BJ (cell line): ENCODE measurements at places on chromosomes 5 and 9. TPM values are rescaled to one million over a fixed set of nuclear protein-coding genes. Genes with fewer than 3 reads are reported as not detected.

GRCh38 chr5:137617528-137618205 lies 118.2 kb downstream of the KLHL3 start:
- DNase-seq, result no peak

Gene FSD1L
- 0.81 and 2.0 TPM in 2 replicates for polyA plus RNA-seq

Gene FAM78A
- 0.37 and 1.1 TPM in 2 replicates for polyA plus RNA-seq

DNA sequence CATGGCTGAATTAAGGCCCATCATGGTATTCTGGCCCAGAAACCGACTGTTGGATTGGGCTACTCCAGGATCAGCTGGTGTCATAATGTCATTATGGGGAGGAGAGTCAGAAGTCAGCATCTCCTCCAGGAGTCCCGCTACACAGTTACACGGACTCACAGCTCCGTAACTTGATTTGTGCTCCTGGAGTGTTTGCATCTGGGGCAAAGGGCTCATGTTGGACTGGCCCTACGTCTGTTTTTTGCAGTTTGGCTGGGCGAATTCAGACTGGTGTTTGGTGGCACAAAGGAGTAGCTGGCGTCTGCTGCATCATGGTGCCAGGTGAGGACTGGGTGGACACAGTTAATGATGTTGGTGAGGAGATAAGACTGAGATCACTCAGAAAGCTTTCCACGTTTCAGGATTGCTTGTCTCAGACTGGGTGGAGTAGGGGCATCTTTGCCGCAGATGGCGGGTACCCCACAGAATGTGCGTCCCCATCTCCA lies 31.3 kb downstream of the OR2V1 start:
- no peak for DNase-seq

Gene TOMM5
- polyA plus RNA-seq, result 109 and 148 TPM in 2 replicates

- DNase-seq, result no peak
Observed at GRCh38 chr5:132641841-132642240, 16.1 kb upstream of the IL13 start.

Gene LHX2
- 0.11 and 0.13 TPM in 2 replicates for polyA plus RNA-seq

Gene SH3TC2
- polyA plus RNA-seq, result 1.5 and 1.9 TPM in 2 replicates

- no peak for DNase-seq
Observed at GRCh38 chr5:116564756-116565490, 9.7 kb downstream of the SEMA6A start.

GRCh38 chr5:86257871-86258270 lies 359.9 kb upstream of the COX7C start:
- DNase-seq, result no peak

Gene ANKRD33B
- polyA plus RNA-seq, result 2.4 and 3.4 TPM in 2 replicates

Gene SPATA31C1
- not detected in 2 replicates for polyA plus RNA-seq

- DNase-seq, result no peak
Observed at GRCh38 chr5:7795306-7795705, 55.6 kb downstream of the CFAP90 start.

- no peak for DNase-seq
Observed at GRCh38 chr5:179768326-179769085, 25.3 kb upstream of the LTC4S start.

DNA sequence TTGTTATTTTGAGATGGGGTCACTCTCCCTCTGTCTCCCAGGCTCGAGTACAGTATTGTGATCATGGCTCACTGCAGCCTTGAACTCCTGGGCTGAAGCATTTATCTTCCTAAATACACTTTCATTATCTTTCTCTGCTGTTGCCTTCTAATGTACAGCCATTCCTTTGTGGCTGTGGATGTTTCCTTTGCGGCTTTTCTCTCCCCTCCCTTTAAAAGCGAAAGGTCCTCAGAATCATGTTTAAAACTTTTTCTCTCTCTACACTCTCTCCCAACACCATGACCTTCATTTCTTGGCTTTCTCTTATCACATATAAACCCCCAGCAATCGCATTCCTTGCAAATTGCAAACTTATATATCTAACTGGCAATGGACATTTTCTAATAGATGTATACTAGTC lies 1.6 kb downstream of the IFNA2 start:
- DNase-seq, result no peak
